ENCODE measurements at places on chromosomes 12 and 14.

DNA sequence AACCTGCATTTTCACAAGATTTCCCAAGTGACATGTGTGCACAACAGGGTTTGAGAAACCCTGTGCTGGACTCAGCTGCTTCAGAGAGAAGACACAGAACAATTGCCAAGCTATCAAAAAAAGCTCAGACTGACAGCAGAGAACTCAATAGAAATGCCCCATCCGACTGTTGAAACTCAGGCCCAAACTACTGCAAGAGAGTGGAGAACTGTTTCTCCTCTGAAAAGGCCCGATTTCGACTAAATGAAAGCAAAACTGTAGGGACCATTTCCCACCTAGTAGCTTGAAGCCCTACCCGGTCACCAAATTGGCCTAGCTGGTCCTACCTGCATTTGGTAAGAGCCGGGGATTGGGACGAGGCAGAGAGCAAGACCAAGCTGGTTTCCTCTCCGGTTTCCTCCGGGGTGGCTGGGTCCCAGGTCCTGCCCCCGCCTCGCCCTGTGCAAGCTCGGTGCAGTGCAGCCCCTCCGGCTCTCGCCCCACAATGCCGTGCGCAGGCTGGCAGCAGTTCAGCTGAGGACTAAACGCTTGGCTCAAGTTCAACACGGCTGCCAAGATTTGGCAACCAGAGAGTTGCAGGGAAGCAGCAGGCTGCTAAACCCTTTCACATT is 1180.6 kb downstream of the VRK1 start:
- DNase-seq, result peak; percentile 86

DNA sequence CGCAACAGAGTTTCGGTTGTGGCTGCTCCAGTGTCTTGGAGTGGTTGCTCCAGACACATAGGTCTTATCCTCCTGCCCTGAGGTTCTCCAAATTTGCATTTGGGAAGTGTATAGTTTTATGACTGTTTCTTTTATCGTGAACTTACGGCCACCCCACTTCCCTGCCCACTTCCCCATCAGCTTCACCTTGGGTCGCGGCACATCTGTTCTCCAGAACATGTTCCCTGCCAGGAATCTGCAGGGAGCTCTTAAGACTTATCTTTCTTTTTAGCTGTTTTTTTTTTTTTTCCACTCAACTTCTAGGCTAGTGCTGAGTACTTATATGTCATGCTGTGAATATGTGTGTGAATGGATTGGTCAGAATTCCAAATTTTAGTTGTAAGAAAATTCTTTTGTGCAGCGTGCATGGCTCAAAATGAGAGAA is 75.4 kb downstream of the ETV6 start:
- DNase-seq, result no peak

GRCh38 chr12:29516431-29516875 is 19.0 kb upstream of the OVCH1 start:
- DNase-seq, result peak; percentile 73

DNA sequence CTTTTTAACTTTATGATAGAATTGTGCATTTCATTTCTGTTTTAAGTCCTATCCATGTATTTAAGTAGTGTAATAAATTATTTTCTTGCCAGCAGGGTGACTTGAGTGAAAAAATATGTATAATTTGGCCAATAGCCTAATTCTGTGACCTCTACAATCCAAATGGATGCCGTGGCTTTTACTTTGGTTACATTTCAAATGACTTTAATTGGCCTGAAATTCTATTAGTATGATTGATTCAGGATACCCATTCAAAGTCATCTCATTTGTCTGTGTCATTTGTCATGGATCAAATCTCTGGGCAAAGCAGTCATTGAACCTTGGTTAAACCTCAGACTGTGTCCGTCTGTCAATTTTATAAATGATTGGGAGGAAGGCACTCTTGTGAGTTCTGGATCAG is 29.6 kb downstream of the CRADD start:
- no peak for DNase-seq

DNA sequence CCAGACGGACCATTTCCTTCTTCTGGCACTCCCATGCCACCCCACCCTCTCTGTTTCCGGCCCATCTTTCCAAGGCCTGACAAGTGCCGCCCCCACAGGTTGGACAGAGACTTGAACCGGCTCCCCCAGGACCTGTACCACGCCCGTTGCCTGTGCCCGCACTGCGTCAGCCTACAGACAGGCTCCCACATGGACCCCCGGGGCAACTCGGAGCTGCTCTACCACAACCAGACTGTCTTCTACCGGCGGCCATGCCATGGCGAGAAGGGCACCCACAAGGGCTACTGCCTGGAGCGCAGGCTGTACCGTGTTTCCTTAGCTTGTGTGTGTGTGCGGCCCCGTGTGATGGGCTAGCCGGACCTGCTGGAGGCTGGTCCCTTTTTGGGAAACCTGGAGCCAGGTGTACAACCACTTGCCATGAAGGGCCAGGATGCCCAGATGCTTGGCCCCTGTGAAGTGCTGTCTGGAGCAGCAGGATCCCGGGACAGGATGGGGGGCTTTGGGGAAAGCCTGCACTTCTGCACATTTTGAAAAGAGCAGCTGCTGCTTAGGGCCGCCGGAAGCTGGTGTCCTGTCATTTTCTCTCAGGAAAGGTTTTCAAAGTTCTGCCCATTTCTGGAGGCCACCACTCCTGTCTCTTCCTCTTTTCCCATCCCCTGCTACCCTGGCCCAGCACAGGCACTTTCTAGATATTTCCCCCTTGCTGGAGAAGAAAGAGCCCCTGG is 1.2 kb upstream of the CMTM5 start:
- no peak for DNase-seq

DNA sequence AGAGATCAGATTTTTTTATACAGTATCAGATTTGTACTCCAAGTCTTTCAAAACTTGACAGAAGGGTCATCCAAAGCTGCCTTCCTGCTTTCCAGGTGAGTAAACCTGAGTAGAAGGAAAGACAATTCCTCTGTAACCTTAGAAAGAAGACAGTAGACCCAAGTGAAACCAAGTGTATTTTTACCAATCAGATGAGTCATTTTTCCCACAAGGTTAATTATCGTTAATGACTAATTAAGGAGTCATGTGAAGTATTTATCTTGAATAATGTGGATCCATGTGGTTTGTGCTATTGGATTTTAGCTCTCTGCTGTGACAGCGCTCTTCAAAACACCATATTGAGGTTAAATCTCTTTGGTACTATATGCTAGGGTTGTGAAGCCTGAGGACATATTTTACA is 74.0 kb upstream of the PELI2 start:
- DNase-seq, result peak; percentile 21

- DNase-seq, result peak; percentile 28
Observed at GRCh38 chr12:31034372-31034771, 39.3 kb upstream of the DDX11 start.

- no peak for DNase-seq
Observed at GRCh38 chr12:125418902-125419564, 353.8 kb downstream of the AACS start.

- no peak for DNase-seq
Observed at GRCh38 chr12:18683327-18684013, 54.3 kb downstream of the PLCZ1 start.

- DNase-seq, result no peak
Observed at GRCh38 chr12:127560041-127560478, 706.9 kb upstream of the TMEM132C start.

- DNase-seq, result peak; percentile 57
Observed at GRCh38 chr14:58746261-58746660, 108.5 kb downstream of the DACT1 start.

DNA sequence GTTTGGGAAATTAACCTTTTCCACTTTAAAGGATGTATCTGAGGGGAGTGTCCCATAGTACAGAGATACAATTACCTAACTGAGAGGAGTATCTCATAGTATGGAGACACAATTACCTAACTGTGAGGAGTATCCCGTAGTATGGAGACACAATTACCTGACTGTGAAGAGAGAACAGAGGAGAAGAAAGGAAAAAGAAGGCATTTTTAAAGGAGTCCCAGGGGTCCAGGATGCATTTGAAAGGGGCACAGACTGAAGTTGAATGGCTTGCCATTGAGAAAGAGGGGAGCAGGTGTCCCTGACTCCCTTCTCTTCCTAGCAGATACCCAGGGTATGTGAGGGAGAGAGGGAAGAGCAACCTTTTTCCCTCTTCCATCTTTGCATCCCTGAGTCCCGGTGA is 17.9 kb downstream of the KLRF2 start:
- DNase-seq, result no peak

DNA sequence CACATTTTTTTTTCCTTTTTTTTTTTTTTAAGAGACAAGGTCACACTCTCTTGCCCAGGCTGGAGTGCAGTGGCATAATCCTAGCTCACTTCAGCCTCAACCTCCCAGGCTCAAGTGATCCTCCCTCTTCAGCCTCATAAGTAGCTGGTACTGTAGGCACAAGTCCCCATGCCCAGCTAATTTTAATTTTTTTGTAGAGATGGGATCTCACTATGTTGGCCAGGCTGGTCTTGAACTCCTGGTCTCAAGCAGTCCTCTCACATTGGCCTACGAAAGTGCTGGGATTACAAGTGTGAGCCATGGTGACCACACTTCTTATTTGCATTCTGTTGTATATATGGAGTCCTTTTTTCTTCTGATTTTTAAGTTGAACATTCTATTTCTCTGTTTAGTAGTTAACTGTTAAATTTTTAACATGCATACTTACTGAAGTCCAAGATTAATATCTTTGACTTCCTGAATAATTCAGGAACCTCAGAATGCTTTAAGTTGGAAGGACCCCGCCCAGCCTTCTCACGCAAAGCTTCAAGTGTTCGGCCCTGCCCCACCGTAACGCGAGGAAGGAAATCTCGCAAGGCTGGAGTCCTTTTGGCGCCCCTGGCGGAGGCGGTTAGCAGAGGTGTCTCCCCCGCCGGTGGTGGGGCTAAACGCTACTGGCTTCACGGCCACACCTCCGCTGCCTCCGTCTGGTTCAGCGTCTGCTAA is 21.6 kb downstream of the SPATS2 start:
- no peak for DNase-seq

DNA sequence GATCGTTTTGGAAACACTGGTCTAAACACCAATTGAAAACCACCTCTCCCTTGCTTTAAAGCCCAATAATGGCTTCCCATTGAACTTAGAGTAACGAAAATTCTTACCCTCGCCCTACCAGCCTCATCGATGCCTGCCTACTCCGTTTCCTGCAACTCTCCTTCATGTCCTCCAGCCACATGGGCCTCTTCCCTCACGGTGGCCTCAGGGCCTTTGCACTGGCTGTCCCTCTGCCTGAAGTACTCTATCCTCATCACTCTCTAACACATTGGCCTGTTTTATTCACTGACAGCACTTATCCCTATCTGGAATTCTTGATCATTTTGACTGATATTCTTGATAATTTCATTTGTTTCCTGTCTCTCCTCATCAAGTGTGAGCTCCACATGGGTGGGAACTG is 46.8 kb downstream of the MOK start:
- DNase-seq, result no peak

- DNase-seq, result no peak
Observed at GRCh38 chr12:100672075-100672592, 98.7 kb downstream of the GAS2L3 start.

- DNase-seq, result no peak
Observed at GRCh38 chr12:52359621-52360061, 7.6 kb downstream of the KRT85 start.

- no peak for DNase-seq
Observed at GRCh38 chr12:64724201-64724745, 34.9 kb downstream of the GNS start.

DNA sequence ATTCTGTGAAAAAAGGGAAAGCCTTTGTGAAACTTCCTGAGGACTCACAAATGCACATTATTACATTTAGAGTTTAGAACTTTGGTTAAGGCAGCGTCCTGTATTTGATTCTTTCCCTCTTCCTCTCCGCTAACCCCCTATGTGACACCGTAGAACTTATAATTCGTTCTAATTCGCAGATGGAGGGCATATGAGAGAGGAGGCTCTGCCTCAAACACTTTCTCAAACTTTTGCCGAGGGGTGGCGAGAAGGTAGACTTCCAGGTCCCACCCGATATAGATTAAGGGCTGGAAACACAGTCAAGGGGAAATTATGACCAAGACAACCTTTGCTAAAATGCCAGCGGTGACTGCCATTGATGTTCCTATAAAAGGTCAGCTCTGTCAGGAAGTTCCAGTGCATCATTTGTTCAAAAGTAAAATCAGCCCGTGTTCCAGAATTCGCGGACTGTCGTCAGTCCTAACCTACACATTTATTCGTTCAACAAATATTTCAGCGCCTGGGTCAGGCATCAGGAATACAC is 904 bp upstream of the PAPOLA start:
- no peak for DNase-seq

- no peak for DNase-seq
Observed at GRCh38 chr12:86264451-86265328, 8.5 kb upstream of the MGAT4C start.
